ENCODE measurements at places on chromosomes 1 and 21. TPM values are rescaled to one million over a fixed set of nuclear protein-coding genes. Genes with fewer than 3 reads are reported as not detected.

TTC34 gene
- 3.5 TPM for total RNA-seq

CXADR gene
- total RNA-seq, result 36.8 TPM

BRWD1 gene
- 65.6 TPM for total RNA-seq

EDN2 gene
- total RNA-seq, result 4.1 TPM

DNA sequence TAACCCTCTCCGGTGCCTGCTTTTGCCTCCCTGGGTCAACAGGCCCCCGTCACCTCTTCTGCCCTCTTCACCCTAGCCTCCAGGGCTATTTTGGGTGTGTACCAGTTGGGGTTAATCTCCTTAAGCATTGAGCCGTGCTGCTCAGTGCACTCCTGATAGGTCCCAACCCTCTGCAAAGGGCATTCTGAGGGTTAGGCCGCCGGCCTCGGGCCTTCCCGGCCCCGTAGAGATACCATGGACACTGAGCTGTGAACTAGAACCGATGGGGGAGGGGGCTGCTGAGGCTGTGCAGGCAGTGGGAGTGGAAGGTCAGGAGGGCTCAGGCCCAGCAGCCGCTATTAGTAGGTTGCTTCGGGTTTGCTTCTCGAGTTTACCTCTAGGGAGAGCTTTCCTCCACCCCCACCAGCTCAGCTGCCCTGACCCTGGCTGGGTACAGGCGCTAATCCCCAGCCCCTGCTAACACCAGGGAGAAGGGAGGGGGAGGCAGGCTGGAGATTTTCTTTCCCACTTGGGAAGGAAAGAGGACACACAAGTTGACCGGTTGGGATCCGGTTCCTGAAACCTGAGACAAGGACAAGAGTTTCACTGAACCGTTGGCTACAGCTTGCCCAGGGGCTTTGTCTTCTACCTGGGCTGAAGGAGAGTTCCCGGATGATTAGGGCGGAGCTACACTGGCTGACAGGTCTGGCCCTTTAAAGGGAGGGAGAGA, 4.8 kb downstream of the LMOD1 start:
- no peak for DNase-seq

- no peak for DNase-seq
Observed at GRCh38 chr1:8409606-8410005, 91.7 kb downstream of the SLC45A1 start.

FAM78B gene
- total RNA-seq, result 0.16 TPM

CTSS gene
- total RNA-seq, result 3.1 TPM

- peak; percentile 93 for DNase-seq
Observed at GRCh38 chr1:225881959-225882693, at the start of gene TMEM63A. TSS of gene TMEM63A (minus strand) at chr1:225882380. CDS start at chr1:225877580, 4,800 bp downstream.

DNA sequence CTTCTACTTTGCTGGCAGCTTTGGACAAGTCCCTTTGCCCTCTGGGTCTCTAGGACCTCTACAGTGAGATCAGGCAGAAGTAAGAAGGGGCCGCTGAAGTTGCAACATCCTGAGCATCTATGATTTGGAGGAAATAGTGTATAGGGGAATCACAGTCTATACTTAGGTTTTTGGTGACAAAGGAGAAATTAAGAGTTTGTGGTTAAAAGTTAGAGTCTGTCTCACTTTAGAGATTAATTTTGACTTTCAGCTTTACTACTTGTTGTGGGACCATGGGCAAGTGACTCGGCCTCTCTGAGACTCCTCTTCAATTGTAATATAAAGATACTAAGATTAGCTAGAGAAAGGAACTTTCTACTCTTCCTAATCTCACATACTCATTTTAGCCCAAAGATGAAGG, 33.1 kb upstream of the LMX1A start:
- DNase-seq, result no peak

LHX4 gene
- 0.59 TPM for total RNA-seq

GRCh38 chr1:61892977-61893376, 150.7 kb downstream of the PATJ start:
- no peak for DNase-seq

- no peak for DNase-seq
Observed at GRCh38 chr1:116287341-116288200, 85.5 kb upstream of the ATP1A1 start.

MYBPH gene
- total RNA-seq, result not detected

GJB3 gene
- not detected for total RNA-seq

MPL gene
- total RNA-seq, result 0.50 TPM

DNA sequence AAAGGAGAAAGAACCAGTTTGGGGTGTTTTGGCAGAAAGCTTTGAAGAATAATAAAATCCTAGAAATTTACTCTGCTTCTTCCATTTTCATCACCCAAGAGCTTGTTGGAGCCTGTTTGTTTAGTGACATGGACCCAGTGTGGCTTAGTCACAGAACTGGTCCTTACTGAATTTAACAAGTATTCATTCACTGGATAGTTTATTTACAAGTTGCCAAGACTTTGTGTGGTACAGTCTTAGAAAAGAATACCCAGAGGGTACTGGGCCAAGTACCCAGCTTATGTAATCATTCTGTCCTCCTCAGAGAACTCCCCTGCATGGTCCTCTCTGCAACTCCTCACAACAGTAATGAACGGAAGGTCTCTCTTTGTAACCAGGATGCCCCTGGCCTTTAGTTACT, 16.4 kb downstream of the RAB4A start:
- no peak for DNase-seq

DNA sequence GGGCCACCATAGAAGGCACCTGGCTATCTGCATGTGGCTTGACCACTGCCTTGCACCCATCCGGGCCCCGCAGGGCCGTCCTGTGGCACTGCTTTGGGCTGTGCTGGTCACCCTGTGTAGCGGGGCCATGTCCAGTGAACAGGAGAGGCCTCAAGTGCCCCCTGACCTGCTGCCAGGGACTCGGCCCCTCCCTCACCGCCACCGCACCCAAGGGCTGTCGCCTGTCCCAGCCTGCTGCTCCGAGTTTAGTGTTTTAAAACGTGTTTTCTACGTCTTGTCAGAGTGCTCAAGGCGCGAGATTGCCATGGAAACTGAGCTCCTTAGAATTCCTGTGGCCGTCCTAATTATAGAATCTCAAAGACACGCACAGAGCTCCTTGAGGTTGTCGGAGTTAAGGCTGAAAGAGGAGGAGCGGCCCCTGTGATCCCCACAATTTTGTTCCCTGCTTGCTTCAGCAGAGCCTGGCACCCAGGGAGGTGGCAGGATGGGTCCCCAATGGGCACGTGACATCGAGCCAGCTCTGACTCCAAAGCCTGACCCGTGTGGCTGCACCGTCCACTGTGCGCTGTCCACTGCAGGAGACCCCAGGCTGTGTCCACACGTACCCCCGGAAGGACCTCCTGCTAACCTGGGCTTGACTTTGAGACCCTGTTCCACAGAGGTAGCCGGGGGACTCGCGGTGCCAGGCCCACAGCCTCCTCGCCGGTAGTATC, 66.2 kb downstream of the FAAP20 start:
- no peak for DNase-seq

DNA sequence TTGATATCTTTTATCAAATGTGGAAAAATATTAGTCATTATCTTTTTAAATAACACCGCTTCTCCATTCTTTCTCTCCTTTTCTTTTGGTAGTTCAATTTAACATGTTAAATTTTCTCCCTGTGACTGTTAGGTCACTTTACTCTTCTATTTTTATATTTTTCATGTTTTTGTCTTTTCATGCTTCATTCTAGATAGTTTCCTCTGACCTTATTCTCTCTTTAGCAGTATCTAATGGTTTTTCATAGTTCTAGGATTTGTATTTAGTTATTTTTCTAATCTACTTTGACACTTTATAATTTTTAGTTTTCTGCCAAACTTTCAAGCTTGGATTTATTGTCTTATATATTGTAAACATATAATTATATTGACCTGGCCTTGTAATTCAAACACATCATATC, 116.0 kb downstream of the RASAL2 start:
- DNase-seq, result no peak

C1orf185 gene
- total RNA-seq, result not detected

Data from mesothelial cell of epicardium (in vitro differentiated cells).